ENCODE measurements at places on chromosomes 5 and 9.

- DNase-seq = no peak
Measured at GRCh38 chr5:35887321-35888100, 30.8 kb downstream of the IL7R start.

DNA sequence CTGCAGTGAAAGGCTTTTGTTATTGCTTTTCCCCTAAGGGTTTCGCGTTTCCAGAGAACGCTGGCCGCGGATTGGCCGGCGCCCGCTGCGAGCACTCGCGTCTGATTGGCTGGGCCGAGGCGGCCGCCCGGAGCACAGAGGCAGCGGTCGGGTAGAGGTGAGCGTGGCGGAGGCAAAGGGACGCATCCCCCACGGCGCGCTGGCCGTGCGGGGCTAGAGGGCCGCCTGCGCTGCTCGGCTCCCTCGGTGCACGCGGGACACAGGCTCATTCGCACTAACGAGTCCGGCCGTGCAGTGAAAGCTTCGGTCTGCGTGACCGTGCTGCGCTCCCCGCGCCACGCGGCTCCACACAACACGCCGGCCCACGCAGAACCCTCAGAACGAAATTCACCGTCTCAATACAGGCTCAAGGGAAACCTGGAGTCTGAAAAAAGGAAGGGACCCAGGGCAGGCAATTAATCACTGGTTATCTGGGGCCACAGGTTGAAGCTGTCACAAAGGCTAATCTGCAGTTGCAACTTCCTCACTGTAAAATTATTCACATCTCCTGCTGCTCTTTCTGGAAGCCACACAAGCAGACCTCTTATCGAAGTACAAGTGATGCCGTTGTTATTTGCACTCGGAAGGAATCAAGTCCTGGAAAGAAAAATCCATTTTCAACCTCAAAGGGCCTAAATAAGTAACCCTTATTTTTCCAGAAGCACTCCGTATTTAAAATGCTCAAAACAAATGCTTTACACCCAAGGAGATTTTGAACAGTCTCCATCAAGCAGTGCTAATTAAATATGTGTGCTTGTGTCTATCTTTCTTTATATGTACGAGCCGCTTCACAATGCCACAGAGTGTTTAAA is 94.6 kb downstream of the ZNF608 start:
- peak; percentile 52 for DNase-seq

DNA sequence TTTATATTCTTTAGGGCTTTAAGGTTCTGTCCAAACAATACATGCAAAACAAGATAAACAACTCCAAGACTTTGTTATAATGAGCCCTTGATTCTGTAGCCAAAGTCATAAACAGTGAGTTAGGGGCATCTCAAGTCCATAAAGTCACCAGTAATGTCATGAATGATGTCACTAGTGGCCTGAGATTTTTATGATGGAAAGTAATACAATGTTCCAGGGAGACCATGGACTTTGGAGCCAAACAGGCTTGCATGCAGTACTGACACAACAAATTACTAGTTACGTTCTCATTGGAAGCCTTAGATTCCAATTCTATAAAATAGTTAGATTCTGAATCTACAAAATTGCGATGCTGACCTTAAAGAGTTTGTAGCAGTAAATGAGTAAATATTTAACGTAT is 280.0 kb downstream of the HINT1 start:
- DNase-seq = no peak

GRCh38 chr5:9265441-9266287 is 280.2 kb downstream of the SEMA5A start:
- DNase-seq = no peak

DNA sequence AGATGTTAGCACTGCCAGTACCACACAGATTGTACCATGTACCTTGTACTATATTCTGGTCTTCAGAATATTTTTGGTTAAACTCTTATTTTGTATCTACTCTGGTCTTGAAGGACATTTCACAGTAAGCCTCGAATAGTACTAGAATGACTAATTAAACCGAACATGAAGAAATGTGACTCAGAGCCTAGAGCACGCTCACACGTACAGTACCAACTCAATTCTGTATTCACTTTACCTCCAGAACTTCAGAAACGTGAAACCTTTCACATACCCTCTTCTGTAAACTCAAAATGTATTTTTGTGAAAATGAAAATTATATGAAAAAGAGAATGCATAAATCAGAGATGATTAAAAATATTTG is 112.8 kb downstream of the MVB12B start:
- no peak for DNase-seq

GRCh38 chr9:78296201-78296892 is 578 bp upstream of the PSAT1 start:
- DNase-seq = no peak

- no peak for DNase-seq
Measured at GRCh38 chr5:65305913-65306312, 175.8 kb downstream of the ADAMTS6 start.

- DNase-seq = no peak
Measured at GRCh38 chr5:68444048-68444447, 228.5 kb downstream of the PIK3R1 start.

GRCh38 chr5:148848393-148849031 is 22.1 kb downstream of the ADRB2 start:
- DNase-seq = peak; percentile 14

- DNase-seq = no peak
Measured at GRCh38 chr9:37976714-37977477, 73.0 kb upstream of the SLC25A51 start.

DNA sequence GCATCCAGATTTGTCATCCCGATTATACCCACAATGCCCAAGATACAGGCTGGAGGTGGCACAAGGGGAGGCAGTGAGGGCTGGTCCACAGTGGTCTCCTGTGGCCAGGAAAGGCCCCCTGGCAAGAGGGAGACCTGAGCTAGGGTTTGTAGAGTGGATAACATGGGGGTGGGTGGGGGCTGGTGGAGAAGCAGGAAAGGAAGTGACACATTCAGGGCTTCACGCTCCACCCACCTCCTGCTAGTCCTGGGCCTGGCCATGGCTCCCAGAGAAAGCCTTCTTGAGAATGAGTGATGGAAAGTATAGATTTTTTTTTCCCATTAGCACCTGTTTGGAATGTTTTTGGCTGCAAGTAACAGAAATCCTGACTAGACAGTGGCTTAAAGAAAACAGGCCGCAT is 81.3 kb downstream of the ANKRD33B start:
- DNase-seq = no peak

- DNase-seq = no peak
Measured at GRCh38 chr9:223152-223551, 8.5 kb downstream of the DOCK8 start.

DNA sequence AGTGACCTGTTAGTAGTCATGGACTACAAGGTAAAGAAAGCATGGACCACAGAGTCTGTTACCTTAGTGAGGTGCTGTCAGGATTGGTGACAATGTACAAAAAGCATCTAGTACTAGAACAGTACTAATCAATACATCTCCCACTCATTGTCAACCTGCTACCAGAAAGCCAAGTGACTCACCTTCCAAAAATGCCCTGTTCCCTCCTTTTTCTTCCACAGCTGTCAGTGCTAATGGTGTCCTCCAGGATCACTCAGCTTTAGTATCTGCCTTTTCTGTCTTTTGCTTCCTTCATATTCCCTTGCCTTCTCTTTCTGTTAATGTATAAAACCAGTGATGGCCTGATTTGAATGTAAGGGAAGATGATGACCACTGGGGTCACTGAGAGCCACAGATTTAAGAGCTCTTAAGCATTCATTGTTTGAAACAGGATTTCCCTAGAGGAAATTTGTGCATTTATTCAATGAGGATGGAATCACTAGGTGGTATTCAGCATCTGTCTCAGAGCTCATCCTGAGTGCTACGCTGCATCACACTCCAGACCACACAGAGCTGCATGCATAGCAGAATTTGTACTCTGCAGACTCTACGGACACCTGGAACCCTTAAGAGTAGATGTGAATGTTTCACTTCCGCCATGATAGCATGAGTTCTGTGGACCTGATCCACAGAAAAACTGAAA is 71.0 kb downstream of the SV2C start:
- DNase-seq = no peak

GRCh38 chr5:32193591-32193990 is 19.5 kb upstream of the GOLPH3 start:
- peak; percentile 72 for DNase-seq

GRCh38 chr5:55636683-55637082 is 75.4 kb downstream of the SLC38A9 start:
- DNase-seq = no peak

GRCh38 chr5:2017540-2018389 is 135.0 kb upstream of the IRX4 start:
- no peak for DNase-seq

GRCh38 chr9:134028076-134028475 is 2.8 kb downstream of the BRD3OS start:
- no peak for DNase-seq

DNA sequence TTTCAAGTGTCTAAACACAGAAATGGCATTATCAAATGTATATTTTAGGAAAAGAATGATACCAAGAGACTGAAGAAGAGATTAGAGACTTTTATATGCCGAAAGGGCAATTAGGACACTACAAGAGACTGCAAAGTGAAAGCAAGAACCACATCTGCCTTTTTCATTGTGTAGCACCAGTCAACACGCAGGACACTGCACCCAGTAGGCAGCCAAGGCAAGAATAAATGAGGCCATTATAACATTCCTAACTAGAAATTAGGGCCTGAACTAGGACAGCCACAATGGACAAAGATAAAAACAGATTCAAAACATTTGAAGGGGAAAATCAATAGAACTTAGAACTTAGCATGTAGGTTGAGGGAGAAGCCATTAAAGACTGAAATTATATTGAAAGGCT is 10.8 kb downstream of the CETN3 start:
- no peak for DNase-seq

DNA sequence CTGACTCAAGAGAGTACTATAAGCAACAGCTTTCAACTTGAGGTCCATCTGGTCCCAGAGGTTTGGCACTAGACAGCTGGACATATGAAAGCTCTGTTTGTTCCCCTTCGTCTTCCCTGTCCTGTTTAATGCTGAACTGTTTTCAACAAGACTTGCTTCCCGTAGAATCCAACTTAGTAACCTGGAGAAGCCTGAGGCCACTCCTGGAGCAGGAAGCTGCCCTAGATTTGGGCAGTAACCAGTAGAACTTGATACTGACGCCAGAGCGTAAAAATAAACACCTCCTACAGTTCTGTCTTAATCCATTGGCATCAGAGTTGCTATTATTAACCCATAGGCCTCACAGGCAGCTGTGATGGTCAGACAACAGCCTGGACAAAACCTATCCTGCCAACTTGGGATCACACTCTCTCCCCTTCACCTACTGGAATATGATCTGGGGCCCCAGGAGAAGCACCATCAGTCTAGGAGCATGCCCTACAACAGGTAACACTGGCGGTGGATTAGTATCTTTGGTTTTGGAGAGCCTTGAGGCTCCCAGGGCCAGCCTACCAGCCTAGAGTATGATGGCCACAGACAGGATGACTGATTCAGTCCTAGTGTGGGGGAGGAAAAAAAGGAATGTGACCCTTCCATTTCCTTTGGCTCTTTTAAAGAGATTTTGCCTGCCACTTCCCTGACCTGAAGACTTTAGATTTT is 29.2 kb downstream of the RUSC2 start:
- DNase-seq = no peak

GRCh38 chr9:99351647-99352046 is 129.6 kb downstream of the SEC61B start:
- no peak for DNase-seq

DNA sequence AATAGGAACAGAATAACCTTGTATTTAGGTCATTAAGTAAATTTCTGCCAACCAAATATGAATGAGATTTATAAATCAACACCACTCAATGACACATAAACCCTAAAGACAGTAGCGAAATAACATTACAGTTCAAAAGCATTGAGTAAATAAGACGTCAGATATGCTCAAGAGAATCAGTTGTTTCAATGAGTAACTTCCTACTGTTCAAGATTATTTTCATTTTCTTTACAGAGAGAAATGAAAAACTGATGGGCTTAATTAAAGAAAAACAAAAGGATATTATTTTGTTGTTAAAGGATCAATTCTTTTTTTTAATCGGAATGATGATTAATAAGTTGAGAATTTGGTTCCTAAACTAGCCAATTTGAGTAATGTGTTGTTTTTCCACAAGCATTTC is 150.1 kb downstream of the BNC2 start:
- DNase-seq = no peak

DNA sequence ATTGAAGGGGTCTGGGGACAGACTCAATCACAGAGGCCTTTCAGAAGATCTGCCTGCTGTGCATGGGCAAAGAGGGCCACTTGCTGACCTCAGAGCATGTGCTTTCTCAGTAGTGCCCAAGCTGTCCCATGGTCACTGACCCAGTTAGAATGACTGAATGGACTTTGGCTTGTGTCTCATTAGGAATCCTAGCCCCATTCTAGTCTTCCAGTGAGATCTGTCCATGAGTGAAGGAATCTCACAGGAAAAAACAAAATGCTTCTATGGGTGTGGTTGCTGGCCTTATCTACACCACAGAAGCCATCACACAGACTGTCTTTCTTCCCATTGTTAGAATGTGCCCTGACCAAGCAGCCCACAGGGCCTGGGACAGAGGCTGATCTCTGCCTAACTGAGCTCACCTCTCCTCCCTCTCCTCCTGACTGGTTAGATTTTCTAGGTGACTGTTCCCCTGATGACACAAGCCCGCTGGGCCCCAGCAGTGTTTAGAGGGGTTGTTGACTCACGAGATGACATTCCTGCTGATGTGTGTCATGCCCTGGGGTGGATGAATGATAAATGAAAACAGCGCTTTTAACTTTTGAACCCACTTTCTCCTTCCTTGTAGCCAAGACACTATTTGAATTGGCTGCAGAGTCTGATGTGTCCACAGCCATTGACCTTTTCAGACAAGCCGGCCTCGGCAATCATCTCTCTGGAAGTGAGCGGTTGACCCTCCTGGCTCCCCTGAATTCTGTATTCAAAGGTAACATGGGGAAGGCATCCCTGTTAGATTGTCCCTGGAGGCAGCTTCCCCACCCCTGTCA is 24.8 kb downstream of the TGFBI start:
- no peak for DNase-seq

DNA sequence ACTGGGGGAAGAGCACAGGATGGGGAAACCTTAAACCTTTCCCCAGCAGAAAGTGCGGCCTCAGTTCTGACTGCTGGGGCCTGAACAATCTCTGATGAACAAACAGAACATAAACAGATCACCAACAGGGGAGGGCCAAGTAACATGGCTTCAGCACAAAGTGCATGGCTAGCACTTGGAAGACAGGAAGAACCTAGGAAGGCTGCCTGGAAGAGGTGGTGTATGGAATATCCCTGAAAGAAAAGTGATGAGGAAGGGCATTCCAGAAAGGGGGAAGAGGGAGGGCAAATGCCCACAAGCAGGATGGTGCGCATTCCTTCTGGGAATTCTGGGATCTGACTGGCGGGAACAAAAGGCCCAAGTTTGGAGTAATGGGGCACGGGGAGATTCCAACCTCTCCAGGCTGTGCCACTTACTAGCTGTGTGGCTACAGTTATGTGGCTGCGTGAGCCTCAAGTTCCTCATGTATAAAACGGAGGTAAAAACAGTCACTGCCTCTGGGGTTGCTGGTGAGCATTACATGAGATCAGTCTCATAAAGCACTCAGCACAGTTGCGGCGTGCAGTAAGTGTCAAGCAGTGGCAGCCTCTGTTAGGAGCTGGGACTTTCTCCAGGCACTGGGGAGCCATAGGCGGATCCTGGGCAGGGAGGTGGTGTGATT is 1.6 kb downstream of the PDGFRB start:
- no peak for DNase-seq

- DNase-seq = no peak
Measured at GRCh38 chr9:110996436-110997220, 41.6 kb downstream of the LPAR1 start.
